ENCODE measurements at places on chromosomes 13 and 19.

- DNase-seq = peak; percentile 64
Measured at GRCh38 chr13:30191491-30192100, 115.8 kb downstream of the KATNAL1 start.

GRCh38 chr13:21018220-21018619, 43.2 kb downstream of the LATS2 start:
- DNase-seq = no peak

GRCh38 chr19:47806435-47806834, 2.1 kb upstream of the TPRX1 start:
- no peak for DNase-seq

DNA sequence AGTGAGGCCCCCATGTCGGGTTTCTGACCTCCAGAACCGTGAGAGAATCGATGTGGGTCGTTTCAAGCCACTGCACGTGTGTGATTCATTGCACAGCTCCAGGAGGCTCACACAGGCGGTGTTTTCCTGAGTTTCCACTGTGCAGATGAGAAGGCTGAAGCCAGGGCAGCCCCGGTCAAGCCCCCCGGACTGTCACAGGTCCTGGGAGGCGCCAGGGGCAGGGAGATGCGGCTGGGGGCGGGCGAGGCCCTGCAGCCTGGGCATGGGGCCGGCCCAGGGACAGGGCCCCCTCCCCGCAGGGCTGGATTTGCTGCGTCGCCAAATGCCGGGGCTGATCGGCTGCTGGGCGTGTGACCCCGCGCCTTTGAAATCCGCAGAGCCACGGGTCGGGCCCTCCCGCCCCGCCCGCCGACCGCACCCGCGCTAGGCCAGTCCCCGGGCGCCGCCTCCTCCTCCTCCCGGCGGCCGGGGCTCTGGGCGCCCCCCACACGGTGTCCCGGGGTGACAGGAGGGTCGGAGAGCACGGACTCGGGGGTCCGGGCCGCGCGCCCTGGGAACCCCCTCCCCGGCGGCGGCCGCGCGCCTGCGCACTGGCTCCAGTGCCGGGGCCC, 9.9 kb upstream of the MKNK2 start:
- peak; percentile 90 for DNase-seq

- DNase-seq = no peak
Measured at GRCh38 chr19:19327672-19328071, 7.0 kb downstream of the MAU2 start.

- no peak for DNase-seq
Measured at GRCh38 chr13:30559274-30559673, 58.4 kb upstream of the USPL1 start.

- no peak for DNase-seq
Measured at GRCh38 chr13:23865906-23866305, 23.3 kb downstream of the MIPEP start.

GRCh38 chr13:23770973-23771372, 118.2 kb downstream of the MIPEP start:
- DNase-seq = no peak

- DNase-seq = no peak
Measured at GRCh38 chr13:33158816-33159215, 126.7 kb downstream of the STARD13 start.

GRCh38 chr13:106088085-106088484, 447.4 kb downstream of the EFNB2 start:
- DNase-seq = peak; percentile 95

DNA sequence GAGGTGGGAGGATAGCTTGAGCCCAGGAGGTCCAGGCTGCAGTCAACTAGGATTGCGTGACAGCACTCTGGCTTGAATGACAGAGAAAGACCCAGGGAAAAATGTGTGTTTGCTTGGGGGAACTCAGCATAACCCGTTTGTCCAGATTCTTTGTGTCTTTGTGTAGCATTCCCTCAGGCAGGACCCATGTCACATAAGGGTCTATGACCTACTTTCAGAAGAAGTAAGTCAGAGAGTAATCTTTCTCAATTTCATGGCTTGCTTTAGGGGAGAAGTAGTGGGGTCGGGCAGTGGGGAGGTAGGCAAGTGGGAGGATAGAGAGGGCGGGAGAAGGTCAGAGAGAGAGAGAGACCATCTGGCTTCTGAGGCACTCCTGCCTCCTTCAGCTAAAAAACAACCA, 11.9 kb upstream of the PSPC1 start:
- DNase-seq = peak; percentile 45

DNA sequence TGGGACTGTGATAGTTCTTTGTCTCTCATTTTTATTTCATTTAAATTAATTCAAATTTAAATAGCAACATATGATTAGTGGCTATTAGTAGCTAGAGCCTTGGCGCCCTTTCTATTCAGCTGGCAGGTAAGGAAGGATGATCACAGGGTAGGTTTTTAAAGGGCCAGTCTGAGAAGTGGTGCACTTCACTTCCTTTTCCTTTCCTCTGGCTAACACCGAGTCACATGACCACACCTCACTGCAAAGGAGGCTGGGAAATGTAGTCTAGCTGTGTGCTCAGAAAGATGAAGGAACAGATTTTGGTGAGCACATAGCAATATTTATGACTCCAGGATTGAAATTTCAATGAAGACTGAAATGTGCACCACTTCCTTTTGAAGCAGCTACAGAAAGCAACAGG, 128.7 kb downstream of the TSHZ3 start:
- DNase-seq = no peak

DNA sequence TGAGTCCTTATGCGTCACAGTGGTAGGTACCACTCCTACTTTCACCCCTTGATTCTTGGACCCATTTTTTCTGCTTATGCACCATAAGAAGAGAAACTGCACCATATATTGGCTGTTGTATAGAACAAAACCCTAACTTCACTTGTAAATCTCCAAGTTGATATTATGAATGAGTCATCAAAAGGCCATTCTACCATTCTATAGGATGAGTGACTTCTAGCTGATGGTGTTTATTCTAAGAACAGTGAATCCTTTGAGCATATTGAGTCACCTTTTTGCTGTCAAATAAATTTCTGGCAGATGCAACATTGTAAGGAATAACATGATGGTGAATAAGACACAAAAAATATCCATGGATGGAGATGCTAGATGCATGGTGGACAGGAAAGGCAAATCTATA, 57.7 kb downstream of the POLR1D start:
- DNase-seq = no peak

DNA sequence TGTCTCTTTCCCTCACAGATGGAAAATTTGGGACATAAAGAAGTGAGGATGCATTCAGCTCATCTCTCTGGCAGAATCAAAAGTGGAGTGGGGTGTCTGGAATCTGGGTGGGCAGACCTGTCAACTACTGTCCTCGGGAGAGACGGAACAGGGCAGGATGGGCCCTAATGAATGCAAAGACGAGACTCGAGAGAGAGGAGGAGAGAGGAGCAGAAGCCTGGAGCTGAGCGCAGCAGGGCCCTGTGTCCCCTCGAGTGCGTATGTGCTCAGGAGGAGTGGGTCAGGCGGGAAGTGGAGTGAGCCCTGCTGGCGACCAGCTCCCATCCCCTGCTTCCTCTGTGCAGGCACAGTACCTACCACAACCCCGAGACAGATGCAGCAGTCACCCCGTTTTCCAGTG, 78.9 kb downstream of the TEX29 start:
- no peak for DNase-seq

- DNase-seq = no peak
Measured at GRCh38 chr19:2533686-2534422, 57.9 kb downstream of the GADD45B start.

GRCh38 chr13:110047496-110047895, 259.5 kb downstream of the COL4A1 start:
- DNase-seq = peak; percentile 99

DNA sequence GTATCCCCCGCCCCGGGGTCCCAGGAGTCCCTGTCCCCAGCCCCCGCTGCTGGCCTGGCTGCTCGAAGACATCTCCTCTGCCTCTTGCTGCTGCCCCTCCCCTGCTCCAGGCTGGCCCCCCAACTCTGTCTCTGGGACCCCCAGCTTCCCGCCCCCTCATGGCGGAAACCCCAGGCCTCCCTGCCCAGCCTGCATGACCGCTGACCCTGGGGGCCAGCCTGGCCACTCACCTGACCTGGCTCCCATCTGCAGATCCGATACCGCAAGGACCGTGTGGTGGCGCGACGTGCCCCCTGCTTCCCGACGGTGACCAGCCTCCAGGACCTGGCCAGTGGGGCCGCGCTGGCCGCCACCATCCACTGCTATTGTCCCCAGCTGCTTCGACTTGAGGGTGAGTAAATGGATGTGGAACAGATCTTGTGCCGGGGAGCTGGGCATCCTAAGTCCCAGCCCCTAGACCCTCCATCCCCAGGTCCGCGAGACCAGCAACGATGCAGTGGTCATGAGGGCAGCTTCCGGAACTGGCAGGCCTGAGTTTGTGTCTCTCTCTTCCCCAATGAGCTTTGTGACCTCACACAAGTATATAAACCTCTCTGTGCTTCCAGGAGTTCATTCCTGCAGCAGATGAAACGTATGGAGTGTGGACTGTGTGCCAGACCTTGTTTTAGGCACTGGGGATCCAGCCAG, 12.4 kb downstream of the CAMSAP3 start:
- no peak for DNase-seq

DNA sequence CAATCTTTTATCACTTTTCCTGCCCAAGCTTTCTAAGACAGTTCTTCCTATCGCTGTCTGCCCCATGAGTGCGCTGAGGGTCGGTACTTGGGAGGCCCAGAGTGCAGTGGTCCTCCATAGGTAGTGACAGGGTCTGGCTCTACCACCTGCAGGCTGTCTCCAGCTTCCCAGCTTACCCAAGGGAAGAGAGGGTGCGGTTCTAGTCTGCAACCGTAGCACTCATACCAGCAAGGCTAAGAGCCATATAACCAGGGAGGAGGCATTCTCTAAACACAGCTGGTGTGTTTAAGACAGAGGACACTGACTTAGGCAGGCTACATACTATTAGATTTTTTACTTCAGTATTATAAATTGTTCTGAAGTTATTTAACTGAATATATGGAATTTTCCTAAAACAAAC, 8.2 kb downstream of the PROZ start:
- no peak for DNase-seq

DNA sequence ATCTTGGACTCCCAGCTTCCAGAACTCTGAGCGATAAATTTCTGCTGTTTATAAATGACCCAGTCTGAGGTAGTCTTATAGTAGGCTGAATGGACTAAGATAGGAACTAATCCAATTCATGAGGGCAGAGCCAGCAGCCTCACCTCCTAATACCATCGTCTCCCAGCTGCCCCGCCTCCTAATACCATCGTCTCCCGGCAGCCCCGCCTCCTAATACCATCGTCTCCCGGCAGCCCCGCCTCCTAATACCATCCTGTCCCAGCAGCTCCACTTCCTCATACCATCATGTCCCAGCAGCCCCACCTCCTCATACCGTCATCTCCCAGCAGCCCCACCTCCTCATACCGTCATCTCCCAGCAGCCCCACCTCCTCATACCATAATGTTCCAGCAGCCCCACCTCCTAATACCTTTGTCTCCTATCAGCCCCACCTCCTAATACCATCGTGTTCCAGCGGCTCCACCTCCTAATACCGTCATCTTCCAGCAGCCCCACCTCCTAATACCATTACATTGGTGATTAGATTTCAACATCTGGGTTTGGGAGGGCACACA, 2.4 kb upstream of the ARGLU1 start:
- DNase-seq = peak; percentile 72

GRCh38 chr19:54124393-54124792, 8.8 kb downstream of the PRPF31 start:
- no peak for DNase-seq

GRCh38 chr19:1465191-1466016, 13.6 kb downstream of the C19orf25 start:
- peak; percentile 19 for DNase-seq

GRCh38 chr13:94974015-94974951, 261.9 kb upstream of the SOX21 start:
- DNase-seq = no peak

DNA sequence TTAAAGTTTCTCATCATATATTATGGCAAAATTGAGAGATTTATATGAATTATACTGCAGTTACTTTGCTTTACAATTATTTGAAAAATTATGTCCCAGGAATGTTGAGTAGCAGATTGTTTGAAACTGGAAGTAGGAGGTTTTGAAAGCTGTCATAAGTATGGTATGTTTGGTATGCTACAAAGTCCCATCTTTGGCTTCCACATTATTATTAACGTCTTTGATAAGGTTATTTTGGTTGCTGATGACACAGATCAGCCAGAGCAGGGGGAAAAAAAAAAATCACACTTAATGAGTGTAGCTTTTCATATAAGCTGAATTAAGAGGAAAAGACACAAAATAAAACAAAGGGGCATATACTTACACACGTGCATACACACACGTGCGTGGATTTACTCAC, 130.1 kb downstream of the SLITRK1 start:
- peak; percentile 2 for DNase-seq

DNA sequence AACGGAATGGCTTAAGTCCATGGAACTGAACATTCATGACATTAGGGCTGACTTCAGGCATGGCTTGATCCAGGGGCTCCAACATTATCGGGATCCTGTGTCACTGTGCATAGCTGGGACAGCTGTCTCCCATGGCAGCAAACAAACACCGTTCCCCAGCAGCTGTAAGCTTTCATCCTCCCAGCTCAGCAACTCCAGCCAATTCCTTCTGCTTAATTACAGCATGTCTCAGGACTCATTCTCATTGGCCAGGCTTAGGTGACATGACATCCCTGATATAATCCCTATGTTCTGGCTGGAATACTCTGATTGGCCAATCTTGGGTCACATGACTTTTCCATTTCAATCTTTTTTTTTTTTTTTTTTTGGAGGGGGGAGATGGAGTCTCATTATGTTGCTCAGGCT, 10.9 kb upstream of the TLE5 start:
- DNase-seq = peak; percentile 58

GRCh38 chr19:16888629-16889365, at the start of gene F2RL3:
Gene F2RL3, plus strand, starts transcription at chr19:16888999. Its CDS starts 191 bp downstream, at chr19:16889190.
- no peak for DNase-seq

GRCh38 chr19:54399189-54399588, 16.1 kb upstream of the TTYH1 start:
- no peak for DNase-seq

DNA sequence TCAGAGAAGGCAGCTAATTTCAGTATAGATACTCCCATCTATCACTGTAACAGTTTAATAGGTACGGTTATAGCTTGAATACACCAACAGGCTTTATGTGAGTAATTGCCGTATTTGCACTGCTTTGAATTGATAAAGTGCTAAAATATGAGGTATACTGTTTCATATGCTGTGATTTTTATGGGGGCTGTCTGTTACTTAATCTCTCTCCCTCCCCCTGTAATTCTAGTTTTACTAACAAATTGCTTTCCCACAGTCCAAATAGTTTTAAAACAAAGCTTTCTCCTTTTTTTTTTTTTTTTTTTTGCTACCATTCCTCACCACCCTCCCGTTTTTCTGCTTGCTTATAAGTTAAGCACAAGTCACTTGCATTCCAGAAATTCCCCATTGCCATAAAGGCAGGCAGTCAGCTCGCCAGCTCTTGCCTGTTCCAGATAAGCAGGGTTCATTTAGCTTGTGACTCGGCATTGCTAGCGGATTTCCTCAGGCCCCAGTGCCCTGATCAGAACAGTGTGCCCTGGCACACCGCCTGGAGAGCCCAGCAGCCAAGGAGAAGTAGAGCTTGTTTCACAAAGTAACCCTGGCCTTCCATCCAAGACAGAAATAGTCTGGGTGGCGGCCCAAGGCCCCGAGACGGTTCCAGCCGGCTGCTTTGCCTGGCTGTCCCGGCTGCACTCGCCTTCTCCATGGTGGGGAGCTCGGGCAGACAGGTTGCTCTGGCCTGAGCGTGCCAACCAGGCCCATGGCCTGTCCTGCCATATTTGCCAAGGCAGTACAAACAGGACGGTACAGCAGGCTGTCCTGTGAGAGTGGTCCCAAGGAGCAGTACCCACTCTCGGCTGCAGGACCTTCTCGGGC, 43.5 kb upstream of the NPAS1 start:
- peak; percentile 99 for DNase-seq

GRCh38 chr19:37964109-37964508, 57.1 kb downstream of the SIPA1L3 start:
- DNase-seq = no peak

- DNase-seq = no peak
Measured at GRCh38 chr19:54790711-54791110, 12.7 kb upstream of the KIR2DL4 start.

Data from renal cortical epithelial cell (primary cell).